ENCODE measurements at places on chromosomes 4 and X.

DNA sequence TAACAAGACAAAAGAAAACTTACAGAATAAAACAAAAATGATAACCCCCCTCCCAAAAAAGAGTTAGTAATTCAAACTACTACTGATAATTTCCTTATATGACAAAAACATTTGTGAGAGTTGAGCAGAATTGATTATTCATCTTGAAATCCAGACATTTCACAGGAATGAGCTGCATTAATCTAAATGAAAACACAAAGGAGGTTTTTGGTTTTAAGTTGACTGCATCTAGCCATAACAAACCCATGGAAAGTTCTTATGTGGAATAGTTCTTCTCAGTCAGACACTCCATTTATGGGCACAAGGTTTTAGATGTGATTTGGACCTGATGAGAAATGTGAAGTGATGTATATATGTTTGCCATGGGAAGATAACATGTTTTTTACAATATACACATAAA, 95.4 kb downstream of the VCX2 start:
- no peak for DNase-seq

- no peak for DNase-seq
Observed at GRCh38 chr4:133320576-133321170, 171.6 kb downstream of the PCDH10 start.

DNA sequence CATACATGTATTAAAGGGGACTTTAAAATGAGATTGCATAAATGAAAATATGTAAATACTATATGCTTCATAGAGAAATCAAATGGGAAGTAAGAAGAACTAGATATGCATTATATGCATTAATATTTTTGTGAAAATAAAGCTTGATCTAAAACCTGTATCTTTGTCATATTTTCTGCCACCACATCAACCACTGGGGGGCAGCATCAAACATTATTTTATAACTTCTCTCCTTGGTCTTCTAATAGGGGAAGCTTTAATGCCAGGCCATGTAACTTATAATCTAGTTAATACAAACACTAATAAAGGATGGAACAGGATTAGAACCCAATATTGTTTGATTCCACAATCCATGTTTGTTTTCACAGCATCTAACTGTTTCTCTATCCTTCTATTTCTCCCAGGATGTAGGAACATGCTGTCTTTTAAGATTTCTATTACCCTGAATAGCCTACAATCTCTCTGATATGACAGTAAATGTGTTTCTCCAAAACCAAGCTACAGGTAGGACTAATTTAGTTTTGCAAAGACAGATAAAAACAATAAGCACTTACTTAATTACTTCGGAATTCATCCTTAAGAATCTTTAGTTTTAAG, 10.0 kb downstream of the QRFPR start:
- DNase-seq, result no peak

DNA sequence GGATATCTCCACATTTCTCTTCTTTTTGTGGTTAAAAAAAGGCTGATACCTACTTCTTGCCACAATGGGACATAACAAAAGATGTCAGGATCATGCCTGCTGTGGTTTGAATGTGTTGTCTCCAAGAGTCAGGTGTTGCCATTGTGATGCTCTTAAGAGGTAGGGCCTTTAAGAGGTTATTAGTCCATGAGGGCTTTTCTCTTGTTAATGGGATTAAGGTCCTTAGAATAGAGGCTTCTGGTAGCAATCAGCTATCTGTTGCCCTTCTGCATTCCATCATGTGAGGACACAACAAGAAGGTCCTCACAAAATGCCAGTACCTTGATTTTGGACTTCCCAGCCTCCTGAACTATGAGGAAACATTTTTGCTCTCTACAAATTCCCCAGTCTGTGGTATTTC, 191.4 kb downstream of the GBA3 start:
- DNase-seq, result no peak

GRCh38 chr4:1446502-1447386, 40.5 kb upstream of the NKX1-1 start:
- no peak for DNase-seq

- DNase-seq, result no peak
Observed at GRCh38 chr4:38582889-38583470, 81.0 kb upstream of the KLF3 start.

GRCh38 chr4:54032558-54033135, 31.8 kb downstream of the CHIC2 start:
- DNase-seq, result no peak

DNA sequence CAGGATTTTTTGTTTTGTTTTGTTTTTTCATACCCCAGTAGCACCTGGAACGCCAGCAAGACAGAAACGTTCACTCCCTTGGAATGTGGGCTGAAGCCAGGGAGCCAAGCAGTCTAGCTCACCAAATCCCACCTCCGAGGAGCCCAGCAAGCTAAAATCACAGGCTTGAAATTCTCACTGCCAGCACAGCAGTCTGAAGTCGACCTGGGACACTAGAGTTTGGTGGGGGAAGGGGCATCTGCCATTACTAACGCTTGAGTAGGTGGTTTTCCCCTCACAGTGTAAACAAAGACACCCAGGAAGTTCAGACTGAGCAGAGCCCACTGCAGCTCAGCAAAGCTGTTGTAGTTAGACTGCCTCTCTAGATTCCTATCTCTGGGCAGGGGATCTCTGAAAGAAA, 99.6 kb upstream of the FGF16 start:
- no peak for DNase-seq

DNA sequence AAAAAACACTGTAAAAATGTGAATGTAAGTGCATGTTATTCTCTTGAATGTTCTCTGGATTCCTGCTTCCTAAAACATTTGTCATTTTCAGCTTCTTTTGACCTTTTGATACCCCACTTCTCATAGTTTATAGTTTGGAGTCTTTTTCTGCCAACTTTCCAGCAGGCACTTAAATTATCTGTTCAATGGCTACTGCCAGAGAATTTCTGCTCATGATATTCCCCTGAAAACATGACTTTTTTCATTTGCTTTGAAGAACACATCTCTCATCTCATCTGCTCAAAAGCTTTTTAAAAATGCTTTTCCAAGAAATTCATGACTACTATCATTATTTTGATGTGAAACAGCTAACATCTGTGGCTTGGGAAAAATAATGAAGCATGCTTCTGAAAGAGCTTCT, 269.7 kb upstream of the PCDH7 start:
- DNase-seq, result no peak

DNA sequence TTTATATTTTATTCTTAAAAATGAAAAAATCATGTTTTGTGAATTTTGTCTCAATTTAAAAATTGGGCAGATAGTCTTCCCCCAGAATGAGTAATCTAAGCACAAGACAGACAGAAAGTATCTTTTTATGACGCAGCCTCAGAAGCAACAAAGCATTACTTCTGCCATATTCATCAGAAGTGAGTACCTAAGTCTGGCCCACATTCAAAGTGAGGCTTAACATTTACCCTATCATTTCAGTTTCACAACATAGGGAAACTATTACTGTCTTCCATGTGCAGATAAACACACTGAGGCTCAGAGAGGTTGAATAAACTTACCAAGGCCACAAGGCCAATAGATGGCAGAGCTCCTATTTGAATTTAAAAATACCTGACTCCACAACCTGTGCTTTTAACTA, 4.4 kb upstream of the PRDX4 start:
- no peak for DNase-seq

GRCh38 chr4:3416270-3416669, 25.5 kb upstream of the HGFAC start:
- no peak for DNase-seq

- DNase-seq, result no peak
Observed at GRCh38 chr4:59712470-59712869, 1487.7 kb upstream of the ADGRL3 start.

- DNase-seq, result no peak
Observed at GRCh38 chr4:74897386-74897785, 35.5 kb upstream of the PARM1 start.

- DNase-seq, result no peak
Observed at GRCh38 chr4:133095591-133095990, 53.5 kb upstream of the PCDH10 start.

- DNase-seq, result no peak
Observed at GRCh38 chrX:120358737-120359456, 3.0 kb upstream of the ATP1B4 start.

DNA sequence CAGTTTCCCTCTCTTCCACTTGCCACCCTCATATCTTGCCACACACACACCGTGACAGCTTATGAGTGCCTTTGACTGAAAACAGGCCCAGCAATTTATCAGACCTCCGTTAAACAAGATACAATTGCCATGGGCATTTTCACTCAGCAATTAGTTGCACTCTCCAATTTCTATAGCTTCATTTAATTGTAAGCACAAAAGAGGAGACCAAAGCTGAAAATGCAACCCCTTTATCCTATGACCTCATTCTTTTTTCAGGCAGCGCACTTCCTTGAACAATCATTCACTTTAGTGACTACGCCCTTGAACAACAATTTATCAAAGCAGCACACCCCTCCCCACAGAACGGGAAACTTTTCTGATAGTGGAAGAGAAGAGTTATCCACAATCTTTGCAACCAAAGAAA, 4.1 kb downstream of the POF1B start:
- no peak for DNase-seq

DNA sequence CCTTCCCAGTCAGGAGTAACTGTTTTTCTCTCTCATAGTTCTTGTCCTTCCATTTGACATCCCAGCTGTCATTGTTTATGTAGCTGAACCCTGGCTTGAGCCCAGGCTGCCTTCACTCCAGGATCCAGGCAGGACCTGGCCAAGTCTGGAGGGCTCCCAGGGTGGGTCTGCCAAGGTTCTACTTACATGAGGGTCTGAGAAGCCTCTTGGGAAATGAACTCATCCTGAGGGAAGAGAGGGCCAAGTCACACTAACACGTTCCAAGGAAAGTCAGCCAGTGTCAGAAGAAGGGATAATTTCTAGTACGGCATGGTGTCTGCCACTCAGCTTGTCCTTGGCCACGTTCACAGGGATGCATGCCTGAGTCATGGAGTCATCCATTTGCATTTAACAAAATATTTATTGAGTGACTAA, 54.8 kb upstream of the SRD5A3 start:
- DNase-seq, result no peak

- no peak for DNase-seq
Observed at GRCh38 chr4:78552389-78553042, 946 bp downstream of the ANXA3 start.

DNA sequence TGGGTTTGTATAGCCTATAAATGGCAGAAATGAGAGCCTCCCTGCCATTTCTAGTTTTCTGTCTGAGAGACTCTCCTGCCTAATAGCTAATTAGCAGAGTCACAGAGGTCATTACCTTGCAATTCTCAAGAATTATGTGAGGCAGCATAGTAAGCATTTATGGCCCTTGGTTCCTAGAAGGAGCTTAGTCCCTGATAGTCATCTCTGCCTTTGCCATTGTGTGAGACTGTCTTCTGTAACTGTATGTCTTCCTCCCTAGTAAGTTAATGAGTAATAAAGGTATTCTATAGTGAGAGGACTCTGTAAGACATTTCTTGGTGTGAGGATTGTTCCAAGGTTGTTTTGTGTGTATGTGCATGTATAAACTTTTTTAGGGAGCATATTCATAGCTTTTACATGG, 108.7 kb downstream of the AR start:
- DNase-seq, result no peak

DNA sequence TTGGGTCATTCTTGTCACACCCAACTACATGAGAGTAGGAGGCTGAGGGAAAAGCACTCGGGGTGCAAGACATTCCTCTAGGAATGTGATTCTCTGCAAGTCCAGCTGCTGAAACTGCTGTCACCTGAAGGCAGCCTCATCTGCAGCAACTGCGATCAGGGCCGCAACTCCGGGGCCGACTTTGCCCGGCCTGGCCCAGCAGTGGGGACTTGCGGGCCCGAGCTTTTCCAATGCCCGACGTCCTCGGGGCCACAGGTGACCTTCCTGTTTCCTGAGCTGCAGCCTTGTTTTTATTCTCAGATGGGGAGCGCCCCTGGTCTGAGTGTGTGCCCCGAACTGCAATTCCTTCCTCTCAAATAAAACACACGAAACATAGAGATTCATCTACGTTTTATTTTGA, 104.7 kb upstream of the NKX1-1 start:
- no peak for DNase-seq

DNA sequence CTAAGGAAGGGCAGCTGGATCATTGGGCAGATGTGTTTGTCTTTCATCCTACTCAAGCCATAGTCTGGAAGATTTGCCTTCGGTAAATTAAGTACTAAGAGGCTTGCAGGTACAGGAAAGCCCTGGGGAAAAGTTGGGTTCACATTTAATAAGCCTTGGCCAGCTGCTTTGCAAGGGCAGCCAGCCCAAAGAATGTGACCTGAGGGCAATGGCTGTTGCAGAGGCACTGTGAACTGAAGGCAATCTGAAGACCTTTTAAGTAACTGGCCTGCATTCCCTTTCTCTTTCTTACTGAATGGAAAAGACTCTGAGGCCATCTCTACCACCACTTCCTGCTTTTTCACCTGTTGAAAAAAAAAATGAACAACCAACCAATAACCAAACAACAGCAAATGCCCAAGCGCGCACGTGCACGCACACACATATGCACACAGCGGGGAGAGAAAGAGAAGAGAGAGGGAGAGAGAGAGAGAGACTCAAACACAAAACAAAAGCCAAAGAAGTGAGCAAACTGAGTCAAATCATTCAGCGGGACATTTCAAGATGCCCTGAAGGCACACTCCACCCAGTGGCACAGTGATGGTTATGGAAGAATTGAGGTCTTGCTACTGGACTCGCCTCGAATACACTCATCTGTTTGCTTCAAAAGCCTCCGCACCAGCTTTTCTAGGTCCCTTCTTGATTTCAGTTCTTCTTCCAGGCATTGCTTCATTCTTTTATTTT, 19.6 kb downstream of the CD40LG start:
- DNase-seq, result no peak

DNA sequence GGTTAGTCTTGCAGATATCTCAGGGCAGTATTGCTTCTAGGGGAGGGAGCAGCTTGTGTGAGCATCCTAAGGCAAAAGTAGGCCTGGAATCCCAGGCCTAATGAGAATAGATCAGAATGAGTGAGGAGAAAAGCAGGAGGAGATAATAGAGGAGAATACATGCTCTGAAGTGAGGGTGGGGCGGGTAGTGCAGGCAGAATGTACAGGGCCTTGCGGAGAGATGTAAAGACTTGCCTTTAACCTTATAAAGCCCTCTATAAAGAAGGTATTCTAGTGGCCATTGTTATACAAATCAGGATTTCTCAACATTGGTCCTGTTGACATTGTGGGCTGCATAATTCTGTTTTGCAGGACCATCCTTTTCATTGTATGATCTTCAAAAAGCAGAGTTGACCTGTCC, 855.3 kb downstream of the PCDH7 start:
- DNase-seq, result no peak

DNA sequence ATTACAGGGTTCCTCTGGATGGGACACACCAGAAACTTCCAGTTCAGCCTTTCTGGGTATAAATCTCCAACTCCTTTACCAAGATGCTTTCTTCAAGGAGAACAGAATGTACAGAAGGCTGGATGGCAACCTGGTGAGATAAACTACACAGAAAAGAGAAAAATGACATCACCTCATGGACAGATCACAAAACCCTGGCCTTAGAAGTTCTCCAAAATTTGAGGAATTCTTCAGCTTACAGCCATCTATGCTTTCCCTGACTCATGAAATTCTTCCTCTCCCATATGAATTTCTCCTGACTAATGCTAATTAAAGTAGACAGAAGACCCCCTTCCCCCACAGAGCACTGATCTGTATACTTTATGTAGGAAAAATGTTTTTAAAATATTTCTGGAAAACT, 345.4 kb downstream of the STIM2 start:
- DNase-seq, result no peak

GRCh38 chr4:173517781-173518424, 12.1 kb downstream of the HAND2 start:
- DNase-seq, result no peak

- DNase-seq, result no peak
Observed at GRCh38 chr4:2339458-2340271, 77.8 kb upstream of the MXD4 start.

- no peak for DNase-seq
Observed at GRCh38 chr4:101790521-101791181, at the start of gene BANK1. Gene BANK1 (plus strand): TSS chr4:101790730. CDS start chr4:101790881, 151 bp downstream.

GRCh38 chr4:174563399-174563798, 41.1 kb upstream of the HPGD start:
- DNase-seq, result no peak
